Epithelial cell of umbilical artery (primary cell): ENCODE measurements at places on chromosomes 16 and 17. TPM values are rescaled to one million over a fixed set of nuclear protein-coding genes. Genes with fewer than 3 reads are reported as not detected.

The CD300H gene
- total RNA-seq = not detected in 2 replicates

The WIPF2 gene
- total RNA-seq = 3.6 and 4.4 TPM in 2 replicates

The CACNG1 gene
- not detected in 2 replicates for total RNA-seq

The RAC3 gene
- total RNA-seq = 17.5 and 40.0 TPM in 2 replicates

The IRF8 gene
- total RNA-seq = not detected in 2 replicates

The DLG4 gene
- total RNA-seq = 7.8 and 10.4 TPM in 2 replicates

The CCL13 gene
- total RNA-seq = not detected in 2 replicates

The FOXL1 gene
- 4.5 and 4.9 TPM in 2 replicates for total RNA-seq

The HSD11B2 gene
- total RNA-seq = 0.65 TPM in 1 of 2 replicates, not detected in the other

The KRTAP4-4 gene
- not detected in 2 replicates for total RNA-seq

The LGALS9C gene
- total RNA-seq = not detected in 2 replicates

The CORO1A gene
- 1.2 and 4.2 TPM in 2 replicates for total RNA-seq

The C17orf107 gene
- 0.61 and 1.3 TPM in 2 replicates for total RNA-seq

The SGCA gene
- not detected in 2 replicates for total RNA-seq

The KRTAP4-1 gene
- total RNA-seq = not detected in 2 replicates
